ENCODE measurements at places on chromosomes 5 and 9.
A peak's percentile ranks its signal among the peaks of the same experiment; 100 is the strongest.

GRCh38 chr5:1815071-1815786 is 14.0 kb downstream of the NDUFS6 start:
- DNase-seq, result no peak

GRCh38 chr9:106587042-106587441 is 275.9 kb upstream of the ZNF462 start:
- no peak for DNase-seq

- no peak for DNase-seq
These were observed 69.7 kb downstream of the RGS7BP start for GRCh38 chr5:64575561-64575960.

DNA sequence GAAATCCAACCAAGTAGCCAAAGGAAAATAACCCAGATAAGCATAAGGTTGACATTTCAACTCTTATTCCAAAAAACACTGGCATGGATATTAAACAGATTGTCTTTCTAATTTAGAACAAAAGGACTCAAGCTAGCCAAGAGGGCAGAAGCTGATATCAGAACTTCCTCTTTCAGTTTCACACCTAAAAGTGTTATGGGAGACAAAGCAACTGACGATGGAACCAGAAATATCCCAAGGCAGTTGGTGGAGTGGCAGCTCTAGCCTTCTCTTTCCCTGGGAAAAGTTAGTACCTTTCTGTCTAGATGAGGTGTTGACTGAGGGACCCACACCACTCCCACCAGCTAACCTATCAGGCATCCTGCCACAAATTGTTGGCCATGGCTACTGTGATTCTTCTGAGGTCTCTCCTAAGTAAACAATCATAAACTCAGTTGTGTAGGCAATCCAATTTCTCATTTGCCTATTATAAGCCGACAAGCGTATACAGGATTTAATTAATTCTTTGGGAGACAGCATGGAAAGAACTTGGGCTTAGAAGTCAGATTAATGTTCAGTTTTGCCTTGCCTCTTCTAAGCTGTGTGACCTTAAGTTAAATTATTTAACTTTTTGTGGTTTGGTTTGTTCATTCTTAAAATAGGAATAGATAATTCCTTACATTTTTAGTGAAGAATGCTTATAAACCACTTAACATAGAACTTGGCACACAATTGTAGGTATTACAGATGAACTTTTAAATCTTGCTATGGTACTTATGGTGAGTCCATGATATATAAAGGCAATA is 110.9 kb upstream of the ADAMTSL1 start:
- no peak for DNase-seq

- no peak for DNase-seq
These were observed 26.7 kb upstream of the SVEP1 start for GRCh38 chr9:110606179-110606790.

- DNase-seq, result no peak
These were observed 196.6 kb downstream of the PLK2 start for GRCh38 chr5:58263296-58263695.

GRCh38 chr9:22279636-22280035 is 167.0 kb upstream of the DMRTA1 start:
- DNase-seq, result no peak

DNA sequence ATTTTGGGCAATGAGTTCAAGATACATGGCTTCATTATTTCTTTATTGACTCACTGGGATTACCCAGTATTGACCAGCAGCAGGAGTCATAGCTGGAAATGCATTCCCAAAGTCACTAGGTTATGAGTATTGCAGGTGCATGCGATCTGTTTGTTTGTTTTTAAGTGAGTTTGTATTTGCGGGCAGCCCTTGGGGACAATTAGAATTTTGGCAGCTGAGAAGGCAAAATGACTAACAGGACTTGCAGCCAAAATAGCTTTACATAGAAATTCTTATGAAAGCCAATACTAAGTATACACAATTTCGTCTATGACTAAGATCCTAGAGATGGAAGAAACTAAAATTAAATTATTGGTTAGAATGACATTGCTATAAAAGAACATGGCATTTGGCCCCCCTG is 18.1 kb upstream of the RGMB start:
- no peak for DNase-seq

GRCh38 chr9:124124729-124125650 is 113.4 kb downstream of the LHX2 start:
- no peak for DNase-seq

DNA sequence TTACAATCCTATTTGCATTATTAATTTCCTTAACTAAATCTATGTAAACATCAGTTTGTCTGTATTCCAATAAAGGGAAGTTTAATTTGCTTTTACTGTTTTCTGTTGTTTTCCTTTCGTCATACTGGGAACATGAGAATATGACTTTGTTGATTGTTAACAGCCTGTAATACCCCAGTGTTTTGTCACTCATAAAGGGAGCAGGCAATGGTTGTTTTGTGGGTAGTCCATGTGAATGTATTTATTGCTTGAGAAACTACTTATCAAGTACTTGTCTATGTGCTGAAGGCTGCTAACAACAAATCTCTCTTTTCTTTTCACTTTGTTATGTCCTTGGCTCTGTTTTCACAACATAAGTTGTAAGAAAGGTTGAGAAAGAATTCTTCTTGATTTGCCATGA is 1070.2 kb upstream of the ACO1 start:
- no peak for DNase-seq

DNA sequence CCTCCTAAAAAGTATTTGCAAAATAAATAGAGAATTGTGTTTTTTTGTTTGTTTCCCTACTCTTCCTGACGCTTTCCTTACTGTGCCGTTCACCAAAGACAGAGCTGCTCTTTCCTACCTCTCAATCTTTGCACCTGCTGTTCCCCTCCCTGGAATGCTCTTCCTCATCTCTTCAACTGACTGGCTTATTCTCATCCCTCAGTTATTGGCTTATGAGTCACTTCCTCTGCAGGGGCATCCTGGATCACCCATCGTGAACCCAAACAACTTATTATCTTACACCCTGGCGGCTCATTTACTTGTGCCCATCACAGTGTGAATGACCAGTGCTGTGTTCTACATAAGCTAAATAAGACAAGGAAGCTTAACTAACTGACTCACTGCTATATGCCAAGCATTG is 36.1 kb upstream of the CCNG1 start:
- DNase-seq, result no peak

DNA sequence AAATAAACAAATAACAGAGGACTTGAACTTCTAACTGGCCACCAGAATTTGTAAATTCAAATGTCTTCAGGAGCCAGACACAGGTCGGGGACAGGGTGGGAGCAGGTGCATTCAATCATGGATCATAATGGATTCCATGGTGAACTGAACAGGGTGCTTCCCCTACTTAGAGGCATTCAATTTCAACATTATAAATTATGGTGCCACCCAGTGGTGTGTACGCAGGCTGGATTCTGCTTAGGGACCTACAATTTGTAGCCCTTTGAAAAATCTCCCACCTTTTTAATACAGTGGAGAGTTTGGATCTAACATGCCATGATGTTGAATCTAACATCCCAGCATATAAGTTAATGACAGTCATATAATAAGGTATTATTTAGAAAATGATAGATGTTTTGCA is 22.3 kb downstream of the KLF9 start:
- no peak for DNase-seq

DNA sequence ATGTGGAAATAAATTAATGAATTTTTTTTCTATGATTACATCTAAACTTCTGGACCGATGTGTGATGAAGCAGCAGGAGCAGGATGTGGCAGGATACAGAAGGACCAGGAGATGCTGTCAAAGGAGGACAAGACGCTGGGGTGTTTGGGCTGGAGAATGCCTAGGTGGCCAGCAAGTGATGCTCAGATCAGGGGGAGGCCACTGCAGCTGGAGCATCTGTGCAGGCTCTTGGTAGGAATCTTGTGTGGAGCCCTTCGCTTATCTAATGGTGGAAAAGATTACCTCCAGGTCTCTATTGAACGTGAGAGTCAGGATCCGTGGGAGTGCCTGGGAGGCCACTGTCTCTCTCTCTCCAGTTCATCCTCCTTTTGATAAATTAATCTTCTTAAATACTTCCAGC is 79.8 kb downstream of the MRPL36 start:
- DNase-seq, result no peak

DNA sequence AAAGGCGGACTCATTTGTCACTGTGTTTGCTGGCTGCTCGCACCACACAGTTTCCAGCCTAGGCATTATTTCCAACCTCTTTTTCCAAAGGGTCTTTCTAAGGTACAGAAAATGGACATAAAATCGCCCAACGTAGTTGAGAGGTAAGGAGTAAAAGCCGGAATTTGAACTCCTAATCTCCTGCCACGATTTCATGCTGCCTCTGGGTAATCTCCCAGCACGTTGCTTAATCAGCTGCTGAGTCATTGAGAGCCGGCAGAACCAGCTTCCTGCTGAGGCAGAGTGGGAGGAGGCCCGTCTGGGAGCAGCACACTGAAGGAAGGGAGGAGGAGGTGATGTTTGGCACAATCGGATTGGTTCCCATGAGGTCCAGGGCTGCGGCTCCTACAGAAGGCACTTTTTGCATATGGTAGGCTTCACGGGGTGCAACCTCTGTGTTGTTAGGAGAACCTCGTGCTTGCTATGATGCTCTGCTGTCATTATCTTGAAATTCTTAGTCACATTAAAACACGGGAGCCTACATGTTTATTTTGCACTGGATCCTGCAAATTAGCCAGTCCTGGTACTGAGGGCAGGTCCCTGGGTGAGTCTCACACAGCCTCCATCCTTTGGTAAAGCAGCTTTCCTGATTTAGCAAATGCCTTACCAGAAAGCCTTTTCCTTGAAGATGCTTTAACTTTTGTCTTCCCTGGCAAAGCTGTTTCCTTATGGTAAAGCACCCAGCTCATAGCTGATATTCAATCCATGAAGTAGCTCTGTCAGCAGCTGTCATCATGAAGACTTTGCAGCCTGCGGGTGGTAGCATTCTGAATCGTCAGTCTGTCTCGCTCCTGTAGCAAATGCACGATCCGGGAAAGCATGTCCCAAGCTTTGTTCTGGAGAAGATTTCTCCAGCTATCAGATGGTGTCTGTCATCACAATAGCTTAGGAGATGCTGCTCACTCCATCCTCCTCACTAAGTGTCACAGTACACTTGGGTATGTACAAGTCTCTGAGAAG is 191.6 kb upstream of the MSX2 start:
- peak; percentile 53 for DNase-seq

DNA sequence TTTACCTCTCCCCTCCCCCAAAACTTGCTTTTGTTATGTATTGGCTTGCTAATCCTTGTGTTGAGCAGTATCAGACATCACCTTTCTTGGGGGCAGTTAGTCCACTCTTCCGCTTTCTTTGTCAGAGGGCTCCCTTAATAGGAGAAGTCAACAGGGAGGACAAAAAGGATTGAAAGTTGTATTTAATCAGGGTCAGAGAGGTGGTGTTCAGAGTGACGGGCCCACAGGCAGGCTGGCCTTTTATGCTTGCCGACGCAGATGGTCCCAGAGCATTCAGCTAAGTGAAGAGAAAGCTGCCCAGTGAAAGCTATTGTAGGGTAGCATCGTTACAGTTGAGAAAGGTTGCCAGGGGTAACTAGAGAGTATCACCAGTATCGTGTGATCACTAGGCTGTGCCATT is 131.1 kb downstream of the ZCCHC7 start:
- DNase-seq, result no peak

GRCh38 chr5:6419340-6419852 is 29.3 kb upstream of the UBE2QL1 start:
- DNase-seq, result no peak

DNA sequence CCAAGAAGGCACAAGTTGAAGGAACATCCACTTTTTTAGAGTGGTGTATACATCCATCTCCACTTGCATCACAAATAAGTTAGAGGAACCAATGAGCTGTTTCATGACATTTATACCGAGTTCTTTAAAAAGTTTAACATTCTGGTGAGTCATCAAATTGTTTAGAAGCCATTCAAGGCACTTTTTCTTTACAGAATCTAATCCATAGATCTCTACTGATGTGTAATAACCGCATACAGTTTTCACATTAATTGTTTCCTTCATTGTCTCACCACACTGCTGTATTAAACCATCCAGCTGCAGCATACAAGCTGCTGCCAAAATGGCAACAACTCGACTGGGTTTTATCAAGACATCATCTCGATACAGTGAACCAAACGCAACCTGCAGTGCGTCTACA is 744 bp downstream of the GMCL2 start:
- DNase-seq, result no peak

- DNase-seq, result no peak
These were observed 173.6 kb downstream of the NR2F1-AS1 start for GRCh38 chr5:93407454-93407853.

GRCh38 chr9:38417003-38417945 is 7.0 kb downstream of the IGFBPL1 start:
- DNase-seq, result peak; percentile 39

DNA sequence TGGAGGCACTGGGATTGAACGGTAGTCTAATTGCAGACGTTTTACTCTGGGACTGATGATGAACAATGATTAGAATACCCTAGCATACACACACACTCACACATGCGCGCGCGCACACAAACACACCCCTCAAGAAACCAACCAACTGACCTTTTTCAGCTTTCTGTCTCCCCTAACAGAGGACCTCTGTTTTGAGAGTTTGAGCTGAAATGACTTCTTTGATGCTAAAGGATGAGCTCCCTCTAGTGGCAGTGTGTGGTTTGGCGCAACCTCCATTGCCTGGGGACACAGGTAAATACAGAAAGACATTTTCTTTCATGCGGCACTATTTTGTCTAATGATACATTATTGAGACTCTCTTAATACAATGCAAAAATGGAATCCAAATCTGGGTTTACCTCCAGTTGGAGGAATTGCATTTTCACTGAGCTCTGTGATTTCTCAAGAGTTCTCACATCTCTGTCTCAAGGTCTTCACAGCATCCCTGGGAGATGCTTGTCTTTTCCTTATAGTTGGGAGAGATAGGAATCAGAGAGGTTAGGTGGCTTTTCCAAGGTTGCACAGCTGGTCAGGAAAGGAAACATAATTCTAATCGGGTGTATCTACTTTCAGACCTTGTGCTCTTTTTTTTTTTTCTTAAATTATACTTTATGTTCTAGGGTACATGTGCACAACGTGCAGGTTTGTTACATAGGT is 187.5 kb downstream of the TMEM38B start:
- DNase-seq, result peak; percentile 67

GRCh38 chr5:95026718-95027117 is 258.2 kb downstream of the MCTP1 start:
- no peak for DNase-seq

DNA sequence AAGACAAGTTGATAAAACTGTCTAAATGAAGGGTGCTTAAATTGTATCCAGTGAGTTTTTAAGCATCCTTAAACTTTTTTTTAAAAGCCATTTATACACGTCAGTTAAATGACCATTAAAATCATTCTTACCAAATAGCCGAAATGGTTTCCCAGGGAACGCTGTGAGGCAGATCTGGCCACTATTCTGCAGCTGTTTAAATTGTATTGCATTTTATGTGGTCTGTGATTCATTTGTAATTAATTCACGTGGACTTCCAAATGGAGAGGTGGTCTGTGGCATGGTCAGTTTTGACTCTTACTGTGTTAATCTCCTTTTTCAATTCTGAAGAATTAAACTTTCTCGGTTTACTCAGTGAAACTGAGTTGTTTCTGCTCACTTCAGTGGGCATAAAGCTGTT is 113.7 kb upstream of the OTULINL start:
- DNase-seq, result no peak

DNA sequence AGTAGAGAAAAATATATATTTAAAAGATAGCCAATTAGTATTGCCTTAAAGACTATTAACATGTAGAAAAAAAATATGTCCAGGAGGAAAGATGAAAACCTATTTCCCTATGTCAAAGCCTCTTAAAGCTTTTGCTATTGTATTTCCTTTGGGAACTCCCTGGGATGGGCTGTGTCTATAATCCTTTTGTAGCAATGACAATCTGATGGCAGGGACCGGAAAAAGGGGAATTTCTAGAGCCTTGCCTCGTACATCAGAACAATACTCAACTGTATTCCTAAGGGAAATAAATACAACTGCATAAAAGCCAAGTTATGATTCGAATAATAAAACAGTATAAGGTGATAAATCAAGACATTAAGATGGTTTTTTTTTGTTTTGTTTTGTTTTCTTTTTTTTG is 257.3 kb downstream of the MLLT3 start:
- no peak for DNase-seq
